ENCODE measurements at places on chromosomes 4 and X.

DNA sequence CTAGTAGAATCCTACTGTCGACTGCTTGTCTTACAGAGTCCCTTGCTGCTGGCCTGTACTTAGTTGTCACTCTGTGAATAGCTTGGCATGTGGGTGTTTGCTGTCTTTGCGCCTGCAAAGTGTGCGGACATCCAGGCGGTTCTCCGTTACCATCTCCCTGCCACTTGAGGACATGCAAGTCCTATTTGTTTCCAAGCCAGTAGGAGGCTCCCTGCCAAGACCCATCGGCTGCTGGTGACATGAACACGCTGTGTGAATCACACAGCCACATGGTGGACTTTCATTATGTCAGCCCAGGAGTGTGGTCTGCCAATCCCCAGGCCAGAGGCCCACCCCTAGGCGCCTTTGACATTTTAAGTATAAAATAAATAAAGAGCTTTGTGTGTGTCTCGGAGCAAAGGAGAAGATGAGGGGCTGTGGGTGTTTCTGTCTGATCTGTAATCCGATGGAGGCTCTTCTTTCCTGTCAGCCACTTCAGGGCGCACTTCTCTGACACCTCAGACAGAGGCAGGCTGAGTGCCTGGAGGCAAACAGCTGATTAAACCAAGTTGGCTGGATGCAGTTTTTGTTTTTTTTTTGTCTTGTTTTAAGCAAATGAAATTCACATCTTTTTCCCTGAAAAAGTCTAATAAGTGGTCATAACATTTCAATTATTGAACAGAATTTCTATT is 51.5 kb downstream of the ALPK1 start:
- peak; percentile 50 for DNase-seq

GRCh38 chrX:2690856-2691542 is at the start of gene CD99:
TSS of gene CD99 (plus strand) at chrX:2691295. CDS start at chrX:2691361, 66 bp downstream.
- no peak for DNase-seq

GRCh38 chr4:142292231-142292630 is 553.9 kb downstream of the INPP4B start:
- DNase-seq, result no peak

DNA sequence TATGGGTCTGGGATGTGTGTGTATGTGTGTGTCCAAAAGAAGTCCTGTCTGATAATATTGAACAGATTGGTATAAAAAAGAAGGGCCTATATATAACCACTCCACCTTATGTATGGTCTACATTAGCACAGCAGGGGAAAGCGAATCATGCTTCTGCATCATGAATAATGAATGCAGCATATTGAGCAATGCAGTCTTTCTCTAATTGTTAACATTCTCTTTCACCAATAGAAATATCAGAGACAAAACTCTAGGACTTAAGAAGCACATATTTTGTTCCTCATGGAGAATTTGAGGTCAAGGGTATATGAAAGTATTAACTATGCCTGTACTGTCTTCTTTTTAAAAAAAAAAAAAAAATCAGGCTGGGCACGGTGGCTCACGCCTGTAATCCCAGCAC is 264.3 kb upstream of the NOCT start:
- no peak for DNase-seq

DNA sequence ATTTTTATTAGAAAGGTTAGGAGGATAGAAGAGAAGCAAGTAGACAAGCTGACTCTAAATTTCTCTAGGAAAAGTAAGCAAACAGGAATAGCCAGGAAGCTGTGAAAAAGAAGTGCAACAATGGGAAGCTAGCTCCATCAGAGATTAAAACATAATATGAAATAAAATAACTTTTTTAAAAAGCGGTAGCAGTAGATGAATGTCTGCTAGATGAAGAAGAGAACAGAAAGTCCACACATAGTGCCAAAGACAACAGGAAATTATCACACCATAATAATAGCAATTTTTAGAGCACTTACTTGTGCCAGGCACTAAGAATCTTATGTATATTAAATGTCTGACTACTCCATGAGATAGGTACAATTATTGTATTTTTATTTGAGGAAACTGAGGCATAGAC is 53.5 kb downstream of the LRBA start:
- no peak for DNase-seq

DNA sequence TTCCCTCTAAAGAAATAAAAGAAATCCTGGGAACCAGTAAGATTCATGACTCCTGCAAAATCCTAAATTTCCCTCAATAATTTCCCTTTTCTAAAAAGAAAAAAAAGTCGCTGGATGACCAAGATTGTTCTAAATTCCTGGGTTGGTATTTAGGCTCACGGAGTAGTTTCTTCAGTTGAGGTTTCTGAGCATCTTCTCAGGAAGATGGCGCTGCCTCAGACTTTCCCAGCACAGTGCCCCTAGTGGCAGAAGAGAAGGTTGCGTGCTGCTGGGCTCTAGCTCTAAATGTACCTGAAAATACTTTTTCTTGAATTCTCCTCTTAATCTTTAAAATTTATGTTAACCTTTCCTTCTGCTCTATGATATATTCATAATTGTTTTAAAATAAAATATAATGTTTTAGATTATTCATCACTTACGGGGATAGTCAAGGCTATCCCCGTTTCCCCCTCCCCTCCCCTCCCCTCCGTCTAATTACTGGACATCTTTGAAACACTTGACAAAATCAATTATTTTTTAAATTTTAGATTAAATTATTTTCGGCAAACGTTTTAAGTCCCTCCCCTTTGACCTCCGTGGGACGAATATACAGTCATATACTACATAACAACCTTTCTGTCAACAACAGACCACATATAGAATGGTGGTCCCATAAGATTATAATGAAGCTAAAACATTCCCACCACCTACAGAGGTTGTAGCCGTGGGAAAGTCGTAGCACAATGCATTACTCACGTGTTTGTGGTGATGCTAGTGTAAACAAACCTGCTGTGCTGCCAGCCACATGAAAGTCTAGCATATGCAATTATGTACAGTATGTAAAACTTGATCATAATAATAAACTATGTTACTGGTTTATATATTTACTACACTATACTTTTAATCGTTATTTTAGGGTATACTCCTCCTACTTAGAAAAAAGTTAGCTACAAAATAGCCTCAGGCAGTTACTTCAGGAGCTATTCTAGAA is 41.0 kb upstream of the GATB start:
- DNase-seq, result no peak

- DNase-seq, result no peak
Measured at GRCh38 chr4:36192922-36193321, 51.4 kb downstream of the ARAP2 start.

- DNase-seq, result no peak
Measured at GRCh38 chrX:99117011-99117410, 1293.1 kb downstream of the PCDH19 start.

DNA sequence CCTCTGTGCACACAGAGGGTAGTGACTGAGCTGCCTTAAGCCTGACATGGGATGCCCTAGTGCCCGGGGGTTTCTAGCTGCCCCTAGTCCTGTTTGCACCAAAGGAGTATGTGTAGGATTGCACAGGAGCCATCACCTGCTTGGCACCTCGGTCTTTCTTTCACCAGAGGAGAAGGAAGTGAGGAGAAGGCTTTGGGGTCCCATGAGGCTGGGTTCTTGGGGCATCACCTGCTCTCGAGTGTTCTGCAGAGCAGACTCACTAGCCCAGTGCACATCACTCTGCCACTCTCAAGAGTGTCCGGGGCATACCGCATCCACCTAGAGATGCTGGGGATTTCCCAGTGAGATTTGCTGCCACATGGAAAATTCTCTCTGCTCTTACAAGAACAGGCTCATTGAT is 40.5 kb upstream of the GPR78 start:
- DNase-seq, result no peak

DNA sequence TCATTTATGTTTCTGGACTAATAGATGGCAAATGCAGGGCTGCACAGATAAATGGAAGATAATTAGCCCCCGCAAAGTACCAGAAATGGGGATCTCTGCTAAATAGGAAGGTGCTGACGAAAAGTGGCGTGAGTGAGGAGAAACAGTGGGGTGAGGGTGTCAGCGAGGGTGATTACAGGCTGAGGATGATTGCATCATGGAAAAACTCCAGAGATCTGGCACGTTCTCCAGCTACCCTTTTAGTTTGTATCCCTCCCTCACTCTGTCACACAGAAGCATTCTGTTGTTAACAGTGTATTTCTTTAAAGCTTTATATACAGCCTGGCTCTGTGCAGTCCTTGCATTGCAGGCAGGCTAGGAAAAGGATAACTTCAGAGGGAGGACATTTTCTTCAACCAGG is 309.6 kb upstream of the DDX53 start:
- DNase-seq, result no peak

DNA sequence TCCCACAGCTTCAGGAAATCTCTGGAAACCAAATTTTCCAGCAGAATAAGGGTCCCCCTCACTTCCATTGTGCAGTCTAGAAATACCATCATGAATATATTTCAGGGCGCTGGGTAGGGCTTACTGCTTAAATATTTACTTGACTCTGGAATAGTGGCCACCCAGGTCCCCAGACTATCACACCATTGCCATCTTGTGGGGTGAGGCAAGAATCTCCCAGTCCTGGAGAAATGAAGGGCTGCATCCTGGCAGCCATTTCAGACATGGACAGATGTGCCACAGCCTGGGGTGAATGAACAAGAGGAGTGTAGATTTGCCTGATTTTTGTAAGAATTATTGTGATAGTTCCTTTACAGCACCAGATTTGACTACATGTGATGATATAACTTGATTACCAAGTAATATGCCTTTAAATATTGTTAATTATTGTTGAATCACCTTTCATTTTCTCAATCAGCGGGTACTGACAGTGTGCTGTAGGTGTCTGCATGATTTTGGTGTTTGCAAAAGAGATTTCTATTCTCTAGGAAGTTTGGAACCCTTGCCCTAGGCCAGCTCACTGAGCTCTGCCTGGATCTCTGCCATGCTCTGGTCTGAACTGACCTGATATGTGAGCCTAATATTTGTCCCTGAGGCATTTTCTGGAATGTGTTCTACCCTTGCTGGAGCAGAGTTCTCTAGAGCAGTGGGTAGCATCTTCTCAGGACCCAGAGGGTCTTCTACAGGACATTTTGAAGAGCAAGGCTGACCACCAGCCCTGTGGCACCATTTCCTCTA is 183.4 kb downstream of the KIT start:
- DNase-seq, result no peak

DNA sequence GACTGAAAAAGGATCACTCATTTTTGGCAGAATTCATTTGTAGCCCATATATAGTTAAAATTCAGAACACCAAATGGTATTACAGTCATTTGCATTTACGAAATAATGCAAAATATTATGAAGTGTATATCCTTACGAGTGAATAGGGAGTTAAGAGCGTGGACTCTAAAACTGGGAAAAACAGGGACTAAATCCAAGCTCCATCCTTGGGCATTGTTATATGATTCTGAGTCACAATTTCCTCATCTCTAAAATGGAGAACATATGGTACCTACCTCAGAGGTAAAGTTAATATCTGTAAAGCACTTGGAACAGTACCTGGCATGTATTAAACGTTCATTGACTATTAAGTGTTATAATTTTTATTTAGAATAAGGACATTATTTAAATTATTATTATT is 106.3 kb downstream of the ZAR1 start:
- no peak for DNase-seq

- DNase-seq, result no peak
Measured at GRCh38 chrX:2374086-2374485, 126.7 kb downstream of the DHRSX start.

DNA sequence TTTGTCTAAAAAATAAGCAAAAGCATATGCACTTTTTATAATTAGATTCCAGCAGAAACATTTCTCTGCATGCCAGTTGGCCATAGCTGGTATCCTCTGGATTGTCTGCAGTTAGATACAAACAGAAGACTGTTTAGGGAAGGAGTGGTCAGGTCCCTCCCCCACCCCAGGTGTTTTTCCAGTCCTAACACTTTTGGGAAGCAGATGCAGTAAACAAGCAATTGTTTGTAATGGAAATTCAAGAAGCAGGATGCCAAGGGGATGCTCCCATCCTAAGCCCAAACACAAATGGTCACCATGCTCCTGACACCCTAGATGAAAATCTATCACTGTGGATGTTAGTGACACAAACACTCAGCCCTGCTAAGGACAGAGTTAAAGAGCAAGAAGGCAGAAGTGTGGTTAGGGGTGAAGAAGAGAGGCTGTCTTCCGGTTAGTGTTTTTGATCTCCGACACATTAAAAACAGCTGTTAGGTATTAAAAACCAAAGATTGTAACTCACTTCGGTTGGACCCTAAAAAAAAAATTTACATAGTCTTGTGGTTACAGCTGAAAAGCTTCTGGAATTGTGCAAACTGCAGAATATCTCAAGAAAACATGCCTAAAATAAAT is 7.9 kb downstream of the LEF1 start:
- no peak for DNase-seq

DNA sequence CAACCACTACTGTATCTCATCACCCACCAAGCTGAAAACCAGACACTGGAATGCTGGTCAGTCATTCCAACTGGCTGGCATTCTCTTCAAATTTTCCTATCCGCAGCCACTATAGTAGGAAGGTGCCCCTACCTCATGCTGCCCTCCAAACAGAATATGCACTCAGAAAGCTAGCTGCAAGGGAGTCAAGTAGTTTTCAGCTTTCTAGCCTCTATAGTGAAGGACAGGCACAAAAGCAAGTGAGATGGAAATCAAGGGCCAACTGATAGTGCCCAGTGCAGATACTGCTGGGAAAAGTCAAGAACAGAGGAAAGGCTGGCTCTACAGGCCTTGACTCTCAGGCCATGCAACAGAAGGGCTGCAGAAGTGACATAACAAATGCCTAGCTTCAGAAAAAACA is 47.2 kb downstream of the BCOR start:
- DNase-seq, result no peak

GRCh38 chr4:3858046-3858730 is 92.0 kb downstream of the ADRA2C start:
- no peak for DNase-seq

DNA sequence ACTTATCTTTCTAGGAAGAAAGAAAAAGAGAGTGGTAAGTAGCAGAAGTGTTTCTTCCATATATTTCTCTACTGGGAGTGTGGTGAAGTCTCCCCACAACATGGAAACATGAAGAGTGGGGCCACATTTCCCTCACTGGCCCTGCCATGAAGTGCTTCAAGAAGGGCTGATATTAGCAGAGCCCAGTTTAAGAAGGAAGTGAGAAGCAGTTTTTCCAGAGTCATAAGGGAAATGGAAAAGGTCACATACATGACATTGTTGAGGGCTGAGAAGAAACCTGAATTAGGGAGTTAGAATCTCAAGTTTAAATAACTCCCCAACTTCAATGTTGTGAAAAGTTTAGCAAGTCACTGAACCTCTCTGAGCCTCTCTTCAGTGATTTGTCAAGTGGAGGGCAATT is 171.9 kb upstream of the RBPJ start:
- no peak for DNase-seq
